ENCODE measurements at places on chromosomes 4 and X. TPM values are rescaled to one million over a fixed set of nuclear protein-coding genes. Genes with fewer than 3 reads are reported as not detected.

The SGMS2 gene
- 24.7 TPM for total RNA-seq

The CXCL5 gene
- 0.62 TPM for total RNA-seq

- DNase-seq, result no peak
Observed at GRCh38 chrX:39222346-39223113, 421.3 kb downstream of the MID1IP1 start.

The TLR3 gene
- total RNA-seq, result 6.7 TPM

The ETDA gene
- total RNA-seq, result not detected

The UGT2B17 gene
- 1.2 TPM for total RNA-seq

DNA sequence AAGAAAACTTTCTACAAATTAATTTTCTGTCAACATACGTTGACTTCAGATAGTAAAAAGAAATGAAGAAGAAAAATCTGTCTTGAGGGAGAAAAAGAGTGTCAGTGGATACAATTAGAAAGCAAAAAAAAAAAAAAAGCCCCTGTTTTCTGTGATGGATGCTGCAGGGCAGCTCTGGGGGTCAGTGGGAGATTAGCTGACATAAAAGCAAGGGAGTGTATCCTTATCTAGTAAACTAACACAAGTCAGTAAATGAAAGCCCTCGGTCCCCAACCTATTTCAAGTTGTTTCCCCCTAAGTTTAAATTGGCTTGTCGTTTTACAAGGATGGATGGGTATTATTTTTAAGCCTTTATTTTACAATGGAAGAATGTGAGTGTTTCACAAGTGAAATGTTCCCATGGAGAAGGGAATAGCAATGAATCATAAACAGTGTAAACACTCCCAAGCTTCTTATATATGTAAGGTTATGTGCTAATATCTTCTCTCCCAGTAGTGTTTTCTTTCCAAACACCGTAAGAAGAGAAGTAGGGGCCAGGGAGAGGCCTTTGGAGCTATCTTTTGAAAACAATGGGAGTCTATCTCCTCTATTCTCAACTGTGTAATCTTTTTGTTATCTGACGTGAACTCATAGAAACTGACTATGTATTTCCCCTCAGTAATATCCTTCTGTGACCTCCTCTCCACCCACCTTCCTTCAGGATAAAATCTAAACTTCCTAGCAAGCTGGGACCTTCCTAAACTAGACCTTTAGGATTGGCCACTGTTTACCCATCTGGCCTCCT, 347.7 kb downstream of the FBXO8 start:
- peak; percentile 5 for DNase-seq

The FAM47A gene
- not detected for total RNA-seq

The DMP1 gene
- total RNA-seq, result not detected

- DNase-seq, result peak; percentile 1
Observed at GRCh38 chr4:23235628-23236390, 543.1 kb downstream of the GBA3 start.
